ENCODE measurements at places on chromosomes 1 and 21.

DNA sequence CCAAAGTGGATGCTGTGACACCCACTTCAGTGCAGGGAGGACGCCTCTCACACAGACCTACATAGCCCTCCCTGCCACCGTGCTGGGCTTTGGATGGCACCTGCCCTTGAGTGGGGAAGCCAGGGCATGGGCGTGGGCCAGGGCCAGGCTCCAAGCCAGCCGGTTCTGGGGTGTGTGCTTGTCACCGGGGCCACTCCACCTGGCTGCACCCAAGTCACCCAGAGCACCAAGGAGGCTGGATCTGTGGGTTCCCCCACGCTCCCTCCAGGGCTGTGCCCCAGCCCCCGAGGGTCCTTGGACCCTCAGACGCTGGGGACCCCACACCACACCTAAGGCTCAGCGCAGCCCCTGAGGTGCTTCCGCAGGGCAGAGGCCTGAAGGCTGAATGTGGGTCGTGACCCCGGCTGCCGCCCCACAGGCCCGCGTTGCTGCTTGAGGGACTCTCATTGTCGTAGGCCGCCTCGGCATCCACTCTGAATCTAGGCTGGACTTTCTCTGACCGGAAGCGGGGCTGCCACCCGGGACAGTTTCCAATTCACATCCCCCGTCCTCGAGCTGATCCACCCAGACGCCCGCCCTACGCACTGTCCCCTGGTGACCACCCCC, 1.5 kb downstream of the MXRA8 start:
- no peaks in the 10 kb centered on the region for H3K27me3 ChIP-seq
- H3K4me1 ChIP-seq: peaks cover 56% of the 10 kb centered on the region
- peak overlapping the region; percentile 59 for H3K27ac ChIP-seq

GRCh38 chr1:157399343-157399983, 152.9 kb downstream of the FCRL5 start:
- H3K27ac ChIP-seq: no peak overlapping the region
- no peak for DNase-seq
- no peaks in the 10 kb centered on the region for H3K36me3 ChIP-seq
- no peaks in the 10 kb centered on the region for H3K4me1 ChIP-seq
- no peak overlapping the region for H3K4me3 ChIP-seq
- H3K27me3 ChIP-seq: no peaks in the 10 kb centered on the region

DNA sequence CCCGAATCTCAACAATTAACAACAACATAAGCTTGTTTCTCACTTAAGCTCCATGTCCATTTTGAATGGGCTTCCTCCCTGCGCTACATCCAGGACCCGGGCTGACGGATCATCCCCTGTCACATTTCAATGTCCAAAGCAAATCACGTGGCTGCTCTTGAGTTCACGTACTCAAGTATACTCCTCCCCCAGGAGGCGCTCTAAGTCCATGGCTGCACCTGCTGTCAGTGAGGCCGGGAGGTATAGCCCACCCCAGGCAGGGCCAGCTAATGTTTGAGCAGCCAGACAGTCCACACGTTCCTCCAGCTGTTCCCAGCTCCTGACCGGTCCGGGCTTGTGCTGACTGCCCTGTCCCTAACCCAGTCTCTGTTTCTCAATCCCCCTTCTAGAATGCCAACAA, 220.8 kb downstream of the SLC35F3 start:
- H3K27ac ChIP-seq: no peak overlapping the region
- H3K27me3 ChIP-seq: no peaks in the 10 kb centered on the region
- H3K36me3 ChIP-seq: no peaks in the 10 kb centered on the region
- H3K4me1 ChIP-seq: no peaks in the 10 kb centered on the region
- no peak overlapping the region for H3K4me3 ChIP-seq
- DNase-seq: peak; percentile 43

DNA sequence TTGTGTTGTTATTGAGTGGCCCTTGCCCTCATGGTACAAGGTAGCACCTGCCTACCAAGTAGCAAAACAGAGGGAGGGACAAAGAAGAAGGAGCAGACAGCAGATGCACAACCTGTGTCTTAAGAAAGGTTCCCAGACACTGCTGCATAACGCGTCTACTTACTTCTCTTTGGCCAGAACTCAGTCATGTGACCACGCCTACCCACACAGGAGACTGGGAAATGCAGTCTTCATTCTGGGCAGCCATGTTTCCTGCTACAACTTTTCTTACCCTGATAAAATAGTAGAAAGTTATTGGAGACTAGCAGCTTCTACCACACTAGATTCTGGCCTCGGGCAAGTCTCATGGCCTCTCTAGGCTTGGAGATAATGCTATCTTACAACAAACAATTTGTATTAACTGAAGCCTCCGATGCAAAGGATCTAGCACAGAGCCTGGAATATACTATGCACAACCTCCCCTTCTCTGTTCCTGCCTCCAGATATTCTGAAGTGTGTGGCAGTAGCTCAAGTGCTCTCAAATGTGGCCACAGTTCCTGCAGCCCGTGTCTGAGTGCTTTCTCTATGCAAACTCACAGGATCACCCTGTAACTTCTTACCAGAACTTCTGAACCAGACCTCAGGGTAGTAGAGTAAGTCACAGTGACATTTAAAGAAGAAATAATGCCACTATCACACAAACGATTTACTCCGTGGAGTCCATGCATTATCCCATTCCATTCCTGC, 34.1 kb upstream of the BTG2 start:
- peak; percentile 88 for DNase-seq
- no peaks in the 10 kb centered on the region for H3K36me3 ChIP-seq
- H3K27ac ChIP-seq: no peak overlapping the region
- H3K27me3 ChIP-seq: no peaks in the 10 kb centered on the region

DNA sequence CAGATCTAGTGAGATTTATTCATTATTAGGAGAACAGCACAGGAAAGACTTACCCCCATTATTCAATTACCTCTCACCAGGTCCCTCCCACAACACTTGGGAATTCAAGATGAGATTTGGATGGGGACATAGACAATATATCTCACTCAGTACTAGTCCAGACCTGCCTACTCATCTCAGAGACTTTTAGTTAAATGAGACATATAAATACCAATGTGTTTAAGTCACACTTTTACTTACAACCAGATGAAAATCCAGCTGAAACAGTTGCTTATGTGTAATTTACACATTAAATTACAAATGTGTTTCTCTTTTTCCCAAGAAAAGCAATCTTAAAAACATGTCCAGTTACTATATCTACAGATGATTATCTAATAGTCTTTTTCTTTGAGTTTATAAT, 1145.6 kb downstream of the KCNT2 start:
- no peaks in the 10 kb centered on the region for H3K4me1 ChIP-seq
- DNase-seq: no peak
- no peaks in the 10 kb centered on the region for H3K36me3 ChIP-seq
- H3K27ac ChIP-seq: no peak overlapping the region
- H3K27me3 ChIP-seq: no peaks in the 10 kb centered on the region

DNA sequence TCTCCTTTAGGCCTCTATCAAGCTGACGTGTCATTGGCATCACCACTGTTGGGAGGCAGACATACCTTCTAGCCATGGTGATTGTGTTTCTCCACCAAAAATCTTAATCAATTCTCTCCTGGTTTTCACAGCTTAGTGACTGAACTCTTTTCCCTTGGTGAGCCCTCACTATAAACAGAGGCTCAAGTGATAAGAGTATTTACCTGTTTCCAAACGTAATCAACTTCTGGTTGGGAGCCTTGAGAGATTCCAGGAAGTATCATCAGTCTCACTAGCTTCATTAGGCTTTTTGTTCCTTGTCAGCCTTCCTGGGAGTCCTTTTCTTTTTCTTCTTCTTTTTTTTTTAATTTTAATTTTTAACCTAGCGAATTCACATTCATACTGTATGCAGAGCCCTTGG, 33.8 kb upstream of the KCNQ4 start:
- no peak for DNase-seq
- H3K4me1 ChIP-seq: no peaks in the 10 kb centered on the region
- H3K36me3 ChIP-seq: no peaks in the 10 kb centered on the region
- H3K27ac ChIP-seq: no peak overlapping the region

DNA sequence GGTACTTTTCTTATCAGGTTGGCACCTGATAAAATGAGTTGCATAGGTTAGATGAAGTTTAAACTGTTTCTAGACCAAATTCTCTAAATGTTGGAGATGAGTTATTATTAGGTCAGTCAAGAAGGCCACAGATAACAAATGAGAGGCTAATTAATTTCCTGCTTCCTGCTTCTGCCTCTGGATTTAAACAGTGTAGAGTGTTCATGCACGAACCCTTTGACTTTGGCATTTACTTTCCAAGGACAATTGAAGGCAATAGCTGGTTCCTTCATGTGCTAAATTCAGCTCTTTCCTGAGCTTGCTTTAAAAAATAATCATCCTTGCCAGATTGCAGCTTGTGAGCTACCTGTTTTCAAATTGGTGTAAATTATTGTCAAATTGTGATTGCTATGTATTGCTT, 80.6 kb downstream of the RASAL2 start:
- H3K27ac ChIP-seq: no peak overlapping the region
- no peaks in the 10 kb centered on the region for H3K36me3 ChIP-seq
- no peak overlapping the region for H3K4me3 ChIP-seq
- DNase-seq: no peak

DNA sequence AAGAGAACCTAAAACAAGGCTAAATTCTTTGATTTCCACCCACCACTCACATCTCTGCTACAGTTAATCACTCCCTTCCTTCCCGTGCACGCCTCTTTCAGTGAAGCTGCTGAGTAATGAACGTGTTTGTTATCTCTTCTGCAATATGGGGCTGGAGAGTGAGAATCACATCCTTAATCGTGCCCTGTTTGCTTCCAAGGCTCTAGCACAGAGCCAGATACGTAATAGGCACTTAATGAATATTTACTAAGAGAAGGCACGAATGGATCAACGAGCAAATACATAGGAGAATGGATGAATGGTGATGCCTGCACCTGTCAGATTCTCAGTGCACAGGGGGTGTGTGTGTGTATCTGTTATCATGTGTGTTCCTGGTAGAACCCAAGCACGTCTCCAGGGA, 22.1 kb upstream of the FAM43B start:
- DNase-seq: no peak
- no peak overlapping the region for H3K4me3 ChIP-seq
- H3K36me3 ChIP-seq: no peaks in the 10 kb centered on the region
- H3K27me3 ChIP-seq: no peaks in the 10 kb centered on the region

DNA sequence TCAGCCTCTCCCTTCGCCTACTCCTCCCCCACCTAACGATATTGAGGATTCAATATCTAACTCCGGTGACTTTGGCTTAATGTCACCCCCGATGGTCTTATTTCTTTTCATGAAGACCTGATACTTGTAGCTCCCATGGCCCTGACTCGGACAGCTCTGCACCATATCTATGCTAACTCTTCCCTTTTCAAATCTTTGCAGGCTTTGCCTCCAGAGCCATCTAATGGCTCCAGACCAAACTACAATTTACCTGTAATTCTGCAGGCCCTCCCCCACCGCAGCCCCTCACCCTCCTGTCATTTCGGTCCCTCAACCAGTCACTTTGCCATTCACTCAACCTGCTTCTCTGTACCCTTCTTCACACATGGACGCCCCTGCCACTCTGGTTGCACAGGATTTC, 7.9 kb upstream of the GSTM5 start:
- H3K4me1 ChIP-seq: no peaks in the 10 kb centered on the region
- no peak for DNase-seq
- H3K4me3 ChIP-seq: no peak overlapping the region
- no peaks in the 10 kb centered on the region for H3K36me3 ChIP-seq
- H3K27ac ChIP-seq: no peak overlapping the region

DNA sequence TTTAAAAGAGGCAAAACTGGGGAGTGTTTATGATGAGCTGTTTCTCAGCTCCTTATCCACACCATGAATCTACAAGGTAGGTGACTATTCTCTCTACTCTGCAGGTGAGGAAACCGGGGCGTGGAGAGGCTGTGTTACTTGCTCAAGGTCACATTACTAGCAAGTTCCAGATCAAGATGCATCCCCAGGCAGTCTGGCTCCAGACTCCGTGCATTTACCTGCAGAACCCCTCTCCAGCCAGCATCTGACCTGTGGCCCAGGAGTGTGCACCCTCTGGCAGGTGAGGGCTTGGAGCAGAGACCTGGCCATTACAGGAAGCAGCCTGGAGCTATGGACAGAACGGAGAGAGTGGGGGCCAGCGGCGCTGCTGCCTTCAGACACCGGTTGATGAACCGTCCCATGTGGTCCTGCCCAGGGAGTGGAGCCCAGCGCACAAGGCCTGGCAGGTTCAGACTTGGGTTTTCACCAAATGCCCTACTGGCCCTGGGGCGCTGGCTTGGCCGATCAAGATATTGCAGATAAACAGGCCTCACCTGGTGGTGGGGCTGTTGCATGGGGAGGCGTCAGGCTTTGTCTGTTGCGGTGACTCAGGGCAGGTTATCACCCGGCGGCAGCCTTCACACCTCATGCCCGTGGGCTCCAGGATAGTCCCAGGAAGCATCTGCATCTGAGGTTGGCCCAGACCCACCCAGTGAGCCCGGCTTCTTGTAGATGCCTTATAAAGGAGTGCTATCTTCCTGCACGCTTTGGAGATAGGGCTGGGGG, 29.2 kb upstream of the WNT4 start:
- no peaks in the 10 kb centered on the region for H3K27me3 ChIP-seq
- DNase-seq: no peak
- H3K4me3 ChIP-seq: no peak overlapping the region
- no peaks in the 10 kb centered on the region for H3K36me3 ChIP-seq
